NCI-H187 treated with DMSO at 0.1 percent for 48 hours (cell line): ENCODE measurements at places on chromosomes 5 and 9.

GRCh38 chr9:6639622-6640021, 5.9 kb downstream of the GLDC start:
- DNase-seq, result no peak

DNA sequence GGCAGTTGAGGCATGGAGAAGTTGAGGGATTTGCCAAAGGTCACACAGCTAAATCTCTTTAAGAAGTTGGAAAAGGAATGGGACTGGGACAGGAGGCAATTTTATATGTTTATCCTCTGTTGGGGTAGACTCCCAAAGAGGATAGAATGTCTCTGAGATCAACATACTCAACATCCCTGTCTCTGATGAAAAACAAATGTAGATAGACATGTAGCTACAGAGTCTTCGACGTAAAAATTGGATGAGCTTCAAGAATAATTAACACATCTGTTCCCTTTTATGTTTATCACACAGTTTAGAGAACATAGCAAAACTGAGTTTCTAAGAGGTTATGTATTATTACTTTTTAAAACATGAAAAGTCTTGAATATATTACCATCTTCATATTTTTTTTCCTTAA, 204.6 kb upstream of the CD180 start:
- no peak for DNase-seq

- DNase-seq, result no peak
Measured at GRCh38 chr9:84677080-84677479, 7.6 kb downstream of the NTRK2 start.

- no peak for DNase-seq
Measured at GRCh38 chr5:34684281-34684979, 28.3 kb downstream of the RAI14 start.

GRCh38 chr5:126046846-126047571, 376.2 kb upstream of the GRAMD2B start:
- DNase-seq, result no peak

DNA sequence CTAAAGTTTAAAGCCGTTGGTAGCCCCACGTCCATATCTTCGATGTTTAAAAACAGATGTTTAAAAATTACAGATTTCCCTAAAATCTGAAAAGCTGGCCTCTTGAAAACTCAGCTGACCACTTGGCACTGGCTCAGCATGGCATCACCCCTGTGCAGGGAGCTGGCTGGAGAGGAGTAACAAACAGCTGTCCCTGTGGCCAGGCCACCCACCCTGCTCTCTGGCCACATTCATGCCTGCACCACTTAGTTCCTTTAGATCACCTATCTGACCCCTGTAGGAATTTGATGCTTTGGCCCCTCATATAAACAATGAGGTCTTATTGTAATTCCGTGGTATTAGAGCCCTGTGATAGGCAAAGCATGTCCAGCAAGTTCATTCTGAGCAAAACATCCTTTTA, 107.5 kb downstream of the FRMD3 start:
- DNase-seq, result no peak

DNA sequence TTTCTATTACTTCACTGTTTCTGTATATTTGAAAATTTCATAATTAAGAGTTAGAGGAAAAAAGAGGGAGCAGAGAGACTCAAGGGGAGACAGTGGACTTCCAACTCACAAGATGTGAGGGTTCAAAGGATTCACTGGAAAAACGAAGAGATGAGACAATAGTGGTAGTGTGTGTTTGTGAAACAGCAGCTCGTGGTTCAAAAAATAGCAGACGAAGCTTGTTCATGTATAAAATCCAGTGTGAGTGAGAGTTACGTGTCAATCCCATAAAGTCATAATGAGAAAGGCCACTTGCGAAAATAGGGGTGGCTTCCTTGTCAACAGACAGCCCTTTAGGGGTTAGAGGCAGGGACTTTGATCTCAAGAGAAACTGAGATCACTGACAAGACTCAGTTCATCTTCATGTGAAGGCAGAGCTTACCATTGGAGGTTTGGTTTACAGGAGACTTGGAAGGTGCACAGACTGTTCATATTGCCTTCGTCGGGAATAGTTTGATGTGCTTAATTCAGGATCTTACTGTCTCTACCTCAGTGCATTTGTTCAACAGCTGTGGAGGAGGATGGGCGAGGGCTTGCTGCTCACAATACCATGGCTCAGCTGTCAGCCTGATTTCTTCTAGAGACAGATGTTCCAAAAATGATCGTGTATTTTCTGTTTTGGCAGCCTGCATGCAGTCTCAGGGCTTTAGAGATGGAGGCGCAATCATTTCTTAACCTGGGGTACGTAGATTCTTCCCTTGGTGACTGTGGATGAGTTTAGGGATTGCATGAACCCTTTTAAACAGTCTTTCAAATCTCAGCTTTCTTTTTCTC, 105.7 kb upstream of the KLF9 start:
- DNase-seq, result no peak

DNA sequence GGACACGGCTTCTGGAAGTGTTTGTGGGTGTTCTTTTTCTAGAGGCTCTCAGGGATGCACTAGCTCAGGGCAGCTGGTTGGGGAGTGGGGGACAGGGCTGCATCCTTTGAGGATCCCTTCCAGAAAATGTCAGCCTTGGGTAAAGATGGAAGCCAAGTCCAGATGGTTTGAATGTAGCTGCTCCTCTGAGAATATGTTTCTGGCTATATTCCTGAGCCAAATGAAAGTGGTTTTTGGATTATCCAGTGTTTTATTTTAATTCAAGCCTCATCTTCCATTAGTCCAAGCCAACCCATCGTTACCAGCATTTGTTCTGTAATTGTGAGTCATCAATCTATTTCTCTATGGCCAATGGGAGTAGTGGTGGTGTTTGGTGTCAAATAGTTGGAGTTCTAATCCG, 70.4 kb downstream of the SPRY4 start:
- DNase-seq, result no peak

GRCh38 chr5:162703914-162704313, 636.3 kb downstream of the GABRG2 start:
- DNase-seq, result no peak

- DNase-seq, result no peak
Measured at GRCh38 chr5:54004697-54005096, 305.7 kb downstream of the ARL15 start.

GRCh38 chr9:76448501-76448900, 10.5 kb upstream of the GCNT1 start:
- no peak for DNase-seq

GRCh38 chr9:130239363-130239695, 26.2 kb upstream of the HMCN2 start:
- DNase-seq, result no peak

DNA sequence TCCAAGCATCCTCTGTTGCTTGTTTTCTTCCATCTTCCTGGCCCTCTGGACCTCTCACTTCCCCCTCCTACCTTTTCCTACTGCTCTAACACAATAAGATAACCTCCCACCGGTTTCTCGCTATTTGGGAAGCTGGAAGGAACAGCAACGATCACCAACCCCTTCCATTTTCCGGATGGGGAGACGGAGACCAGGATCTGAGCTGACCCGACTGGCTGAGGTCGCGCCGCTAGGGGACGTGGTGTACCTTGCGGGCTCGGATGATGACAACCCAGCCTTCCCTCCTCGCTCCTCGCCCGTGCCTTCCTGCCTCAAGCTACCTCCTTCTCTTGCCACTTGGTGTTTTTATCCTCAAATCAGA, 1.9 kb downstream of the LPAR1 start:
- no peak for DNase-seq

GRCh38 chr9:114339130-114339908, 9.7 kb downstream of the ORM2 start:
- no peak for DNase-seq
